GM13976 (cell line): ENCODE measurements at places on chromosomes 16 and 17.

DNA sequence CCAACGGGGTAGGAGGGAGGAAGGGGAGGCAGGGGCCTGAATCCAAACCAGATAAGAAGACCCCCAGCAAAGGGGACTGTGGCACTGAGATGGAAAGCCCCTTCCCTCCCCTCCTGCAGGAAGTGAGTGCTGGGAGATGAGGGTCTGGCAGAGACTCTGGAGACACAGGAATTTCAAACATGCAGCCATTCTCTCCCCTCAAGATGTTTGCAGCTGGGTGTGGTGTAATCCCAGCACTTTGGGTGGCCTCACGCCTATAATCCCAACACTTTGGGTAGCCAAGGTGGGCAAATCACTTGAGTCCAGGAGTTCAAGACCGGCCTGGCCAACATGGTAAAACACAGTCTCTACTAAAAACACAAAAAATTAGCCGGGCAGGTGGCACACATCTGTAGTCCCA, 33.9 kb upstream of the FAAP100 start:
- DNase-seq: no peak

DNA sequence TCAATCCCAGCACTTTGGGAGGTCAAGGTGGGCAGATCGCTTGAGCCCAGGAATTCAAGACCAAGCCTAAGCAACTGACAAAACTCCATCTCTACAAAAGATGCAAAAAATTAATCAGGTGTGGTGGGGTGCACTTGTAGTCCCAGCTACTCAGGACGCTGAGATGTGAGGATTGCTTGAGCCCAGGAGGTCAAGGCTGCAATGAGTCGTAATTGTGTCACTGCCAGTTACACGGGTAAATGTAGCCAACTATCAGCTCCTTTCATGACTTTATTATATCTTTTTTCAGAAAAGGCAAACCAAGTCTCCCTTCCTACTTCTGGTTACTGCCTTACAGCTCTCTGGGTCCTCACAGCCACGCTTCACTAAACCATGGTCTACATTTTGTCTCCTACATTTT, 4.0 kb downstream of the SDF2 start:
- no peak for DNase-seq

GRCh38 chr17:81095383-81095762, 60.4 kb downstream of the BAIAP2 start:
- DNase-seq: no peak

GRCh38 chr16:66996324-66996982, 8.1 kb downstream of the CES4A start:
- DNase-seq: no peak

GRCh38 chr16:47958726-47959125, 197.1 kb downstream of the ABCC12 start:
- no peak for DNase-seq

DNA sequence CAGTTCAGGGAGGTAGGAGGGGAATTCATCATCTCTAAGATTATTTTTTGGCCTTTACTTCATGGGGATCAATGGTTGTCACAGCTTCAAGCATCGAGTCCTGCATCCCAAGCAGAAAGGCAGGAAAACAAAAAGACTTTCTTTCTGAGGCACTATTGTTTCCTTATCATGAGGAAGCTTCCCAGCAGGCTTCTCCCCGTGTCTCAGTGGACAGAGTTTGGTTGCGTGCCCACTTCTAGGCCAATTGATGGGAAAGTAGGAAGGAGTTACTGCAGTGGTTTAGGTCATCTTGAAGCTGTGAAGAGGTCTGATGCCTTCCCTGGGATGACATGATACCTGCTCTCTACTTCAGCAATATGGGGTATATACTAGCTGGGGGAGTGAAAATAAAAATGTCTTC, 175.3 kb upstream of the CDH13 start:
- no peak for DNase-seq

GRCh38 chr17:45042346-45043120, 8.9 kb downstream of the DCAKD start:
- DNase-seq: no peak

- no peak for DNase-seq
Measured at GRCh38 chr17:56863974-56864373, 30.0 kb downstream of the DGKE start.

DNA sequence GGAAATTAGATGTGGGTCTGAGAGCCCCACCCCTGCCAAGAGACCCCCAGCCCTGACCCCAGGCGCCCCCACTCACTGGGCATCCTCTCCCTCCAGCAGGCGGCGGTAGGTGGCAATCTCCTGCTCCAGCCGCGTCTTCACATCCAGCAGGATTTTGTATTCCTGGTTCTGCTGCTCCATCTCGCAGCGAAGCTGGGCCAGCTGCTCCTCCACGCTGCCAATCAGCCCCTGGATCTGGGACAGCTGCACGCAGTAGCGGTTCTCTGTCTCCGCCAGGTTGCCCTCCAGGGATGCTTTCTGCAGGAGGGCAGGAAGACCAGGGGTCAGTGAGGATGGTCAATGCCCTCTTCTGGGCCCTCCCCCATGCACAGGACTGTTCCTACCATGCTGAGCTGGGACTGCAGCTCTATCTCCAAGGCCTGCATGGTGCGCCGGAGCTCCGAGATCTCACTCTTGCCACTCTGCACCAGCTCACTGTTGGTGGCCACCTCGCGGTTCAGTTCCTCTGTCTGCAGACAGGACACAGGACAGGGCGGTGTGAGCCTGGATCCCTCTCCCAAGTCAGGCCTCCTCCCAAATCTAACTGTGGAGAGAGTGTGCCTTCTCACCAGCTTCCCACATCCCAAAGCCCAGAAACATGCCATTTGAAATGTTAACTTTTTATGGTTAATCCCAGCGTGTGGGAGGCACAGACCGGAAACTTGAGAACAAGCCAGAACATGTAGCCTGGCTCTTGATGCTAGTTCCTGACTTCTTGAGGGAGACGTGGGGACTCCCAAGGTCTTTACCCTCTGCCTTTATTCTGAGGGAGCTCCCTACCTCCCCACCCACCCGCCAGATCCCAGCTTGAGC, 3.6 kb downstream of the KRT17 start:
- no peak for DNase-seq

DNA sequence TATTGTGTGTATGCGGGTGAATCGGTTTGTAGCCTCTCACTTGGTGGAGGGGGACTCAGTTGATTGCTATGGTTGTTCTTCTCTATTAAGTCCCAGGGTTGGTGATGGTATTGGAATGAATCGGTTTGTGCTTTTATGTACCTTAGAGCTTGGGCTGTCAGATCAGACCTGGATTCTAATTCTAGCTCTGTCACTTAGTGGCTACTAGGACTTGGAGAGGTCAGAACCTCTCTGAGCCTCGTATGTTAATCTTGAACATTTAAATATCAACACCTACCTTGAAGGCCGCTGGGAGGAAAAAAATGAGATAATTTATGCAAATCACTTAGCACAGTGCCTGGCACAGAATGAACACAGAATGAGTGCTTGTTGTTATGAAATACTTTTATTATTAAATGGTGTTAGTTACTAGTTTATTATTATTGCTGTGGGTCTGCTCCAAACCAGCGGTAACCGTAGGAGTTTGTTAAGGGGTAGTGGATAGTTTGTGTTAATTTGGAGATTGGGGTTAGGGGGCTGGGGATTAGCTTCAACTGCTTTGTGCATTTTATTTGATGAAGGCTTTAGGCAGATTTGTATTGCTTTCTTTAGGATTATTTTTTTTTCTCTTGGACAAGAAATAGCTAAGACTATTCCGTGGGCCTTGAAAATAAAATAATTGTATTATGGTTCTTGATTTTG, 3.5 kb downstream of the KDM6B start:
- no peak for DNase-seq

DNA sequence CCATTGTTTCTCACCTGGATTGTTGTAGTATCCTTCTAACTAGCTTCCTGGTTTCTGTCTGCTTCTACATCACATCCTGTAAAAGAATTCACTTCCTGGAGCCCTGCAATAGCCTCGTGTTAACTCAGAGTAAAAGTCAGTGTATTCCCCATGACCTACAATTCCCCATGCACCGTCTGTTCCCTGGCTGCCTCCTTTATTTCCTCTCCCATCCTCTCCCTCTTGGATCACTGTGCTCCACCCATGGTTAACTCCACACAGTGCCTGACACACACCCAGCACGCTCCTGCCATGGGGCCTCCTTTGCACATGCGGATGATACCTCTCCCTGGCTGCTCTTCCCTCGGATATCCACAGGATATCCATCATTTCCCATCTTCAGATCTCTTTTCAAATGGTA, 301.4 kb upstream of the IRX3 start:
- DNase-seq: no peak

- no peak for DNase-seq
Measured at GRCh38 chr17:72386619-72387237, 265.9 kb downstream of the SOX9 start.

- no peak for DNase-seq
Measured at GRCh38 chr17:78069695-78070094, 58.9 kb downstream of the TMC6 start.

DNA sequence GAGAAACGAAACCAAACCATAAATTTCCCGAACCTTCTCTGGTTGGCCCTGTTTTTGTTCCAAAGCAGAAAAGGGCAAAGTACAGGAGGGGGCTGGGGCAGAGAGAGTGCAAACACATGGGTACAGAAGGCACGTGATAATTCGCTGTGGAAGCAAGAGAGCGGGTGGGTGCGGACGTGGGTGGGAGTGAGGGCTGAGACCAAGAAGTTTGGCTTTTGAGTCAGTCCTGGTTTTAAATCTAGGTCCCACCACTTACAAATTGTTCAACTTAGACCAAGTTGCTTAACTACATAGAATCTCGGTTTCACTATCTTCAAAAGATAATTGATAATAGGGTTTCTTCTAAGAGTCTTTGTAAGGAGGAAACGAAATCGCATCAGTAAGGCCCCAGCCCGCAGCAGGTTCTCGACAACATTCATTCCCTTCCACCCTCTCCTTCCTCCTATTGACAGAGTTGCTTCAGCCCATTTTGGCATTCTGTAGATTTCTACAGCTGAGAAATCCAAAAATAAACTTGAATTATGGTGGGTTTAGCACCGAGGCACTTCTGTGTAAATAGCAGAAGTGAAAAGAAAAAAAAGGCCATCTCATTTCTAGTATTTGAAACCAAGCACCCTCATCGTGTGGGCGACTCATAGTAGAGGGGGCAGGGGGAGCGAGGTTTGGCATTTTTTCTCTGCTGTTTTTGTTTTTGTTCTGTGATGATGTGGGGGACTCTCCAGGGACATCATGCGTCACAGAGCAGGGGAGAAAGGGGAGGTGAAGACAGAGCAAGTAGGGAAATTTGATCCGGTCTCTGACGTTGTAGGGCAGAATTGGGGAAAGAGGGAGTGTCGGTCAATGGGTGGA, 33.6 kb upstream of the CCR7 start:
- peak; percentile 63 for DNase-seq

DNA sequence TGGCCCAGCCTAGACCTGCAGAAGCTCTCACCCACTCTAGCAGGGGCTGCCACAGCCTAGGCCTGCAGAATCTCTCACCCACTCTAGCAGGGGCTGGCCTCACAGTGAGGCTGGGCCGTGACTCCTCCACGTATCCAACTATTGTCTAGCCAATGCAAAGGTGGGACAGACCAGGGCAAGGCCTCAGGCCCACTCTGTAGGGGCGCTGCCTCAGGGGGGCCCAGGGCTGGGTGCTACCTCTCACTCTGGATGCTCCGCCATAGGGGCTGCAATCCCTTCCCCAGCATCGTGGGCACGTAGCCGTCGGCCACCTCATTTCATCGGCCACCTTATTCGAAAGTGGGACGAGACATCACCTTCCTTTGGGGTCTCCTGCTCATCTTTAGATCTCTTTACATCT, 51.7 kb downstream of the RPH3AL start:
- no peak for DNase-seq

- DNase-seq: no peak
Measured at GRCh38 chr16:83002351-83003334, 375.9 kb downstream of the CDH13 start.

GRCh38 chr16:67395105-67395457, 1.8 kb upstream of the TPPP3 start:
- DNase-seq: peak; percentile 42

- DNase-seq: no peak
Measured at GRCh38 chr17:45318561-45319230, 1.9 kb upstream of the MAP3K14 start.

DNA sequence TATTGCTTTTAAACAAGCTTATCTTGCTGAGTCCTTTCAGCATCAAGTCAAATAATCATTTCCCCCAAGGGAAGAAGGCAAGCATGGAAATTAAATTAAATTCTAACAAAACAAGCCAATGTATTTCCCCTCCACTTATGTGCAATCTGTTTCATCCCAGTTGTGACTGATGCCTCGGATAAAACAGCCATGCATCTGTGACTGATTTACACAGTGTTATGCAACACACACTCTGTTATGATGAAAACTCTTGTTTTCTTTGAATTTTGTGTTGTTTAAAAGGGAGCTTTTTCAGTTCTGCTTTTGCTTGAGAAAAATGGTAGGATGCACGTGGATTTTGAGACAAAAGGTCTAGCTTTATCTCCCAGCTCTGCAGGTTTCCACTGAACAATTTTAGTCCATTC, 32.6 kb downstream of the TMEM100 start:
- no peak for DNase-seq

DNA sequence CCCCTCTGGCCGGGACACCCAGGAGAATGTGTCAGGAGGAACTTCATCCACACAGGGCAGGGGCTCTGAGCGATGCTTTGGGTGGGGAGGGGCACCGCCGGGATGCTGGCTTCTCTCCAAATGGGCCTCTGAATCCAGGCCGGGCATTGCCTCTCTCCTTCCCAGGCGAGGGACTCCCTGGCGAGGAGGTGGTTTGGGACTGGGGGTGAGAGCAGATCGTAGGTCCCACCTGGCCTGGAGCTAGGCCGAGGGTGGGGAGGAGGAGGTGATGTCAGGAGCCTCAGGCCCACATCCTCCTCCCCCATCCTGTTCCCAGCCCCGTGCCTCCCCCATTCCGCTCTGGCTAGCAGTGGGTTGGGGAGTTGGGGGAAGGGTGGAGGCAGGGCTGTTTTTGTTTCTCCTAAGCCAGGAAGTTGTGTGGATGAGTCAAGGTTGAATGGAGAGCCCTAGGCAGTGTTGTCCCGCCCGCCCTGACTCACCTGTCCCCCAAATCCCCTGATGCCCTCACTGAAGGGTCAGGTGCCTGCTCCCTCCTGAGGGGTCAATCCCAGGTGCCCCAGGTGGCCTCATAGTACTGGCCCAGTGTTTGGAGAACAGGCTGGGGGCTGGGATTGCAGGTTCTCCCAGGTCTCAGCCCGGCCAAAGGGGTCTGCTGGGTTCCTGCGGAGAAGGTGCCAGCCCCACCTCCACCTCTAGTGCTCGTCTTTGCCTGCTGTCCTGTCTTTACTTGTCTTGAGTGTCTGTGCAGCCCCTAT, 2.8 kb downstream of the GRB7 start:
- no peak for DNase-seq

- DNase-seq: peak; percentile 34
Measured at GRCh38 chr17:50841277-50841948, 6.0 kb downstream of the WFIKKN2 start.
